ENCODE measurements at places on chromosomes 7 and 10.

DNA sequence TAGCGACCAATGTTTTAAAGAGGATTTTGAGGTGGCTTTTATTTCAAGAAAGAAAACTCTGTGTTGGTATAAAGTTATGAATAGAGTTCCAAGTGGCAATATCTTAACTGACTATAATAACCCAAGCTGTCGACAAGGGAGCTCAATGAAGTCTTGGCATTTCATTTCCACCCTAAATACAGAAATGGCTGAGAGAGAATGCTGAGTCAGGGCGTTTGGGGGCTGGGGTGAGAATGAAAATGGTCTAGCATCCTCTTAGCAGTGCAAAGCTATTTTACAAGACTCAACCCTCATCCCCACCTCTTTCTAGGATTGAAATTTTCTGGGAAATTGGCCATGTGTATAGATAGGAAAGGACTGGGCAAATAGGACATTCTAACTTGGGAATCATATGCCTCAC lies 759.1 kb downstream of the KCNMA1 start:
- no peak for DNase-seq

DNA sequence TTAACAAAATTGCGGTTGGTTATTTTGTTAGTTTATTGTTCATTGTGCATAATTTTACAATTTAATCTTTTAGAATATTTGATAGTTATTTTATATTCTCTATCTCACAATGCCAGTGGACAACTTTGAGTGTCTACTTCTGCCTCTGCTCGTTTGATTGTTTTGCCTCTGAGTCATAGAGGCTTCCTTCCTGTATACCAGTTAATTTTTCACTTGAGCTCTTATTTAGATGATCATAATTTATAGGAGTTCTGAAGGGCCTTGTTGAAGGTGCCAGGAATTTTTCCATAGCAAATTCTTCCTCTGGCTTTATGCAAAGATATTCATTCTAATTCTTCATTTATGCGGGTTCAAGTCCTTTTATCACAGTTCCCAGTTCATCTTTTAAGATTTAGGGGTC lies 5.2 kb upstream of the MALRD1 start:
- DNase-seq = no peak

DNA sequence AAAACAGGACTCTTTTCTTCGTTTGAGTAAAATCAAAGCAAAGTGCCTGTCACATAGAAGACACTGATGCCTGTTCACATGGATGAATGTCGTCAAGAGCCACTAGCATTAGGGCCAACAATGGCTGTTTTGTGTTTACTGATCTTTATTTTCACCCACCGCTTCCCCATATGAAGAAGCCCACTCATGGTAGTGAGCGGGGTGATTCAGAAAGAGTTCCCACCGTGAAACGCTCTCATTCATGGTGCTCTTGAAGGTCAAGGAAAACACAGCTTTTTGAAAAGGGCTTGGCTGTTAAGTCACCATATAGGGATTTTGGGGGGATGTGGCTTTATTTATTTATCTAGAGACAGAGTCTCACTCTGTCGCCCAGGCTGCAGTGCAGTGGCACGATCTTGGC lies 12.5 kb downstream of the PROSER2 start:
- no peak for DNase-seq

DNA sequence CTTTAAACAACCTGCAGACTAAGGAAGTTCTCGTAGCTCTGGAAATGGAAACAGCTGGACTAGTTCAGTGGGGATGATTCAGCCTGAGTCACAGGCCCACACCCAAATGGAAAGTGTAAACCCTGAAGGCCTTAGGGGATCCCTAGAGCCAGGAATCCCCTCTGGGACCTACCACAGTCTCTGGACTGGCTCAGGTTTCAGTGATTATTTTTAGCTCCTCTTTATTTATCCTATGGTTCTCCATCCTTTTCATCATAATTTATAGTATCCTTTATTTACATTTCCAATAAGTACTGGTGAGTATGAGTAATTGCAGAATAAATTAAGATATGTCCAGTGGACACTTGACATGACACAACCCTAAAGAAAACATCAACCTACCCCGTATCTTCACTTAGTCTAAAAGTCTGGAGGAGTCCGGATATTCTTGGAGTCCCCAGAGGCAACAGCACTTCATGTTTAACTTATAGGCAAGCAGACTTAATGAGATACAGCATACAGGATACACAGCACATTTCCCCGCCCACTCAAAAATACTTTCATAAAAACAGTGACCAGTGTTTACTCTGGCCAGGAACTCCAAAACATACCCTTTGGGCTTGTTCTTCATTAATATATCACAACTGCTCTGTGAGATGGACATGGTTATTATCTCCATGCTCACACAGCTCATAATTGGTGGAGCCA lies 28.4 kb upstream of the SEMA3E start:
- DNase-seq = peak; percentile 25

DNA sequence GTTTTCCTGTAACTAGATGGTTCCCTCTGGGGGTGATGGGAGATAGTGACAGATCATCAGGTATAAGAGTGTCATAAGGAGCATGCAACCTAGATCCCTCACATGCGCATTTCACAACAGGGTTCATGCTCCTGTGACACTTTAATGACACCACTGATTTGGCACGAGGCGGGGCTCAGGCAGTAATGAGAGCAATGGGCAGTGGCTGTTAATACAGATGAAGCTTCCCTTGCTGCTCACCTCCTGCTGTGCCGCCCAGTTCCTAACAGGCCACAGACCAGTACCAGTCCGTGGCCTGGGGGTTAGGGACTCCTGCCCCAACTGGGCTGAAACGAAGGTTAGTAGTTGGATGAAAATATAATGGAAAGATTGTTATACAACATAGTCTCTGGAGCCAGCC lies 201.6 kb upstream of the LRRN3 start:
- no peak for DNase-seq

DNA sequence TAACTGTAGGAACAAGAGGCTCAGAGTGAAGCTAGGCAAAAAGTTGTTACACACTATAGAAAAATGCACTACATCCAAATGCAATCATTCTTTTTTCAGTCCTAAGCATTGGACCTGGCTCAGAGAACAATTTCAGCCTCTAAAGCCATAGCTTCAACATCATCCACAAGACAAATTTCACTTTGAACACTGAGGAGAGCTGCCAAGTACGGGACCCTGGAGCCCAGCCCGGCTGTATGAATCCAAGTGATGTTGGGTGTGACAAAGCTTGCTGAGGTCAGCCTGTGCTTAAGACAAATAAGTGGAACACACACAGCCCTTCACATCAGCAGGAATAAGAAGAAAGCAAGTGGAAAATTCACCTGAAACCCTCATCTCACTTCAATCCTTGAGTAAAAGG lies 233.1 kb upstream of the PFKP start:
- DNase-seq = no peak

GRCh38 chr10:75002967-75003594 lies 108.4 kb upstream of the SAMD8 start:
- no peak for DNase-seq

- DNase-seq = no peak
Observed at GRCh38 chr10:33335551-33335800, 1.0 kb upstream of the NRP1 start.

DNA sequence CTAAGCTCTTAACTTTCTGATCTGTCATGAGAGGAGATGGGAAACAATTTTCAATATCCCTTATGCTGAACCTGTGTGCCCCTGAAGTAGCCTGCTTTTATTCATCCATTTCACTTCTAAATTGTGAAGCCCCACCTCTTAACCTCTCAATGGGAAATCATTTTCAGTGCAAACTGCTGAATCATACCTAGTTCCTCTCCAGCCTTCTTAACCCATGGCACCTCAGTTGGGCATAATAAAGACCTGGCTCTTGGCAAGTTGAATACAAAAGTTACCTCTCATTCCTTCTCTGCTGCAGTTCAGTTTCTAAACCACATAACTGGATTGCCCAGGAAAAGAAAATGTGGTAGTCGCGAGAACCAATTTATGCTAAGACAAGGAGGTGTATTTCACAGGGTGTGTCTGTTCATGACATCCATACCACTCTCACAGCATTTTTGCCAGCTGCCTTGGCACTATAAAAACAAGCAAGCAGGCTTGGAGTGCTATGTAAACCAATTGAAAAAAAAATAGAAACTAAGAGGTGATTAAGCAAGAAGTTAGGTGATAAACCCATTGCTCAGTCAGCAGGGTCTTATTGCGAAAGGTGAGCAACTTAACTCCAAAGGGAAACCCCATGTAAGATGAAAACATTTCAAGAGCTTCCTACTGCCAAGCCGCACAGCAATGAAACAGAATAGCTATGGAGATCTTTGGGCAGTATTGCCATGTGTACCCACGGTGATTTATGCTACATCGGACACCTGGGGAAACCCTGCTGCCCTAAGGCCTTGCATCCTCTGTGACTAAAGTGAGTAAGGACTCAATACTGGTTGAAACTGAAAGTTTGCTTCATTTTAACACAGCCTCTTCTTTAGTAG lies 57.0 kb upstream of the DKK1 start:
- DNase-seq = no peak

- no peak for DNase-seq
Observed at GRCh38 chr7:158378978-158379377, 208.6 kb downstream of the PTPRN2 start.
